IgD-negative memory B cell (primary cell): ENCODE measurements at places on chromosomes 4 and X. TPM values are rescaled to one million over a fixed set of nuclear protein-coding genes. Genes with fewer than 3 reads are reported as not detected.

RBM41 gene
- polyA plus RNA-seq: 22.6 TPM

CHRNA9 gene
- not detected for polyA plus RNA-seq

SLC10A3 gene
- polyA plus RNA-seq: 54.9 TPM

FGF13 gene
- 0.29 TPM for polyA plus RNA-seq

DDX53 gene
- polyA plus RNA-seq: not detected
